ENCODE measurements at places on chromosomes 3 and 15. TPM values are rescaled to one million over a fixed set of nuclear protein-coding genes. Genes with fewer than 3 reads are reported as not detected.

Gene RHCG
- polyA plus RNA-seq: 3.1 TPM

DNA sequence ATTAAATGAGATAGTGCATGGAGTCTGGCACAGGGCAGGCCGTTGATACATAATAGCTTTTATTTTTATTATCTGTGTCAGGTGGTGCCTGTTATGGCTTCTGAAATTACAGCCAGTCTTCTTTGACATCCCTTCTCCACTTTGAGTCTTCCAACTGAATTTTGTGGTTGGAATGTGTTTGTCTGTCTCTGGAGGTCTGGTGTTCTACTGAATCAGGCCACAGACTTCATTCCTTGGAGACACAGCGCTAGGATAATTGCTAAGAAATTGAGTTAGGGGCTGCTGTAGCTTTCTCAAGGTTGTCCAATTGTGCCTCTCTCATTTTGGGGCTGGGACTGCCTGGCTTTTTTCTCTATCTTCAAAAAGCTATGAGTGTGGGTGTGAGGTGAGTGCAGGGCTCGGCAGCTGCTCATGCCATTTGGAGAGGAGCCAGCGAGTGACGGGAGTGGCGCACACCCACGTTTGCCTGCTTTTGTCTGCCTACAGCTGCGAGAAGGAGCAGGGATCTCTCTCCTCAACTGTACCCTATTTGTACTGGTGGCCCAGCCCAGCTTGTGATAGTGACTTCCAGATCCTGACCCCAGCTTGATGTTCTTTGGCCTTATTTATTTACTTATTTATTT, 49.8 kb upstream of the SYN2 start:
- DNase-seq: no peak

DNA sequence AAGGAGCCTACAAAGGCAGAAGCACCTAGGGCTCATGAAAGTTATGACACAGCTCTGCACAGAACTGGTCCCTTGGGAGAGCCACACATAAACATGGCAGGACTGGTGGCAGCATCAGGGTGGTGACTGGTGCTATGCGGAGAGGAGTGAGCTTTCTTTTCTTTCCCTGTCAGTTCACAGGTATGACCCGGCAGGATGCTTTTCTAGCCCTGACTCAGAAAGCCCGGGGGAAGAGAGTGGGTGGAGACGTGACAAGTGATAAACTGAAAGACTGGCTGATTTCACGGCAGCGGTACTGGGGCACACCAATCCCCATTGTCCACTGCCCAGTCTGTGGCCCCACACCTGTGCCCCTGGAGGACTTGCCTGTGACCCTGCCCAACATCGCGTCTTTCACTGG, 103.0 kb downstream of the LARS2 start:
- DNase-seq: no peak

DNA sequence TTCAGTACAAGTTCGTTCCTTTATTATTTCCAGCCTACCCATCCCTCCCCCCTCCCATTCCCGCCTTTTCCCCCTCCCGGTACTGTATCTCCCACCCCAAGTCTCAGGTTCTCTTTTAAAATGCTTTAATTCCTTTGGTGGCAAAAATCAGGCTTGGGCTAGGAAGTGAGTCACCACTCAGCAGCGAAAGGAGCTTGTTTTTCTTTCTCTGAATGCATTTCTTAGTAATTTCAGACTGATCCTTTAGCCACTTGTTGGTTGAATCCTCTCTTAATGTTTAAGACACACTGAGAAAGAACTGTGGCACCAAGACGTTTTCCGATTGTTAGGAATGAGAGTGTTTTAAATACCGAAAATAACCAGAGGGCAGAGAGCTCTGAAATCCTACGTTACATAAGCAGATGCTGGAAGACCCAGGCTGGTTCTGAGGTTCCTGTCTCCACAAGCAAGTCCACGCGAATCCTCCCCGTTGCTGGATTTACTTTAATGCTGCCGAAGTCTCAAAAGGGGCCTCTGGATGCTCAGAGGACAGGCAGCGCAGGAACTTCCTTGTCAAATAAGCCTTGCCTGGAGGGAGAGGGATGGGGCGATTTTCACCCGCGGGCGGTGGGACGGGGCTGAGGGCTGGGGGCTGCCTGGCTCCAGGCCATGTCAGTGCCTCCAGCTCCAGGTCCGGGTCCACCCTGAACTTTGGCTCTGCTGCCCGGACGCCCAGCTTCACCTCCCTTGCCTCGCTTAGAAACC, 854 bp upstream of the COL8A1 start:
- no peak for DNase-seq

- DNase-seq: no peak
Observed at GRCh38 chr3:46393011-46393410, 13.9 kb downstream of the CCR5AS start.

DNA sequence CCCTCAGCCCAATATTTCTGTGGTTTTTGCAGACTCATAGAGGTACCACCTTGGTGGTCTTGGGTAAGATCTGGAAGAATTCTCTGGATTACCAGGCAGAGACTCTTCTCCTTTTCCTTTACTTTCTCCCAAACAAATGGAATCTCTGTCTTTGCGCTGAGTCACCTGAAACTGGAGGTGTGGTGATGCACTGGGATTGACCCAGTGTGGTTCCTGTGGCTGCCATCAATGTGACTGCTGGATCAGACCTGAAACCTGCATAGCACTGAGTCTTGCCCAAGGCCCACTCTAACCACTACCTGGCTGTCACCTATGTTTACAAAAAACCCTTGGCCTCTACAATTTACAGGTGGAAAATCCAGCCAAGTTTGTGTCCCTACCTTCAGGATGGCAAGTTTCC, 295.3 kb downstream of the RBMS3 start:
- DNase-seq: no peak

- no peak for DNase-seq
Observed at GRCh38 chr3:128965818-128966217, 28.1 kb downstream of the CFAP92 start.

Gene PRR20G
- not detected for polyA plus RNA-seq

- no peak for DNase-seq
Observed at GRCh38 chr3:117955196-117955595, 1079.5 kb downstream of the IGSF11 start.

DNA sequence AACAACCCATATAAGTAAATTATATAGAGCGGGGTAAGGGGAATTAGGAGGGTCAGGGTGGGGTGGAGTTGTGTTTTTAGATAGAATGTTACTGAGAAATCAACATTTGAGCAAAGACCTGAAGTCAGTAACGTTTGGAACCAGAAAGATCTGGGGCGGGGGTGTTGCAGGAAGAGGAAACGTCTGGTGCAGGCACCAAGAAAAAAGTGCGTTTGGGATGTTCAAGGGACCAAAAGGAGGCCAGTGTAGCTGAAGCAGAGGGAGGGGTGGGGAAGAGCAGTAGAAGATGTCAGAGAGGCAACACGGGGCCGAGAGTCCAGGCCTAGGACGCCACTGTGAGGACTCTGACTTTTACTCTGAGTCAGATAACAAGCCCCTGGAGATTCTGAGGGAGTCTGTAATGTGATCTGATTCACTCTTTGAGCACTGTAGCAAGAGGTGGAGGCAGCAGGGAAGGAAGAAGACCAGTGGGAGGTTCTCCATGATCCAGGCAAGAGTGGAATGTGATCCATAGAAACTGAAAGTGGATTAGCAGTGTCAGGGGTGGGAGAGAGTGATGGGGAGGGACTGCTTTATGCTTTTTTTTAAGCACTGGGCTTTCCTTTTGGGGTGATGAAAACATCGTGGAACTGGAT, 179.3 kb upstream of the CHRM5 start:
- no peak for DNase-seq

Gene DCP1A
- polyA plus RNA-seq: 34.2 TPM

GRCh38 chr3:12286927-12287726, 1.7 kb upstream of the PPARG start:
- DNase-seq: peak; percentile 82

DNA sequence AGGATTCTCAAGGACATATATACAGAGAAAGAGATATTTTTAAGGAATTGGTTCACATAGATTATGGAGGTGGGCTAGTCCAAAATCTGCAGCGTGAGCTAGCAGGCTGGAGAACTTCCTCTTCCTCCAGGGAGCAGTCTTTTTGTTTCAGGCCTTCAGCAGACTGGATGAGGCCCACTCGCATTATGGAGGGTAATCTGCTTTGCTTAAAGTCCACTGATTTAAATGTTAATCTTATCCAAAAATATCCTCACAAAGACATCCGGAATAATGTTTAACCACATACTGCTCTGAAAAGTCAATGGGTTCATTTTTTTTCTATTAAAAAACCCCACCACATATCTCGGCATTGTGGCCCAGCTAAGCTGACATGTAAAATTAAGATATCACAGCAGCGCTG, 22.2 kb upstream of the NRROS start:
- no peak for DNase-seq

Gene C3orf49
- polyA plus RNA-seq: 0.96 TPM

Gene TCF12
- 148 TPM for polyA plus RNA-seq

DNA sequence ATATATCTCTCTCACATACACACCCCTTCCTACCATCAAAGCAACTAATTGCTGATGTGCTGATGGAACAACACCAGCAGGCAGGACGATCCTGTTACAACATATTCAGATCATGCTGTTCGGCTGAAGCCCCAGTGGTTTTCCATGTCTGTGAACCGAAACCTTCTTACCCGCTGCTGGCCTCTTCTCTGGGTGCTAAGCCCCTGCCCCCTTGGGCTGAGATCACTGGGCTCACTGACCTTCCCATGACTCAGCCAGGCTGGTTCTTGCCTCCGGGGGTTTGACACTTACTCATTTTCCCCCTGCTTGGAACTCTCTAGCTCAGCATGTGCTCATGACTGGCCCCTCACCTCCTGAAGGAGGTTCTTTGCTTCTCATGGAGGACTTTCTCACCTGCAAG, 122.0 kb upstream of the RGMA start:
- DNase-seq: no peak

Gene FBXW12
- polyA plus RNA-seq: 0.33 TPM

DNA sequence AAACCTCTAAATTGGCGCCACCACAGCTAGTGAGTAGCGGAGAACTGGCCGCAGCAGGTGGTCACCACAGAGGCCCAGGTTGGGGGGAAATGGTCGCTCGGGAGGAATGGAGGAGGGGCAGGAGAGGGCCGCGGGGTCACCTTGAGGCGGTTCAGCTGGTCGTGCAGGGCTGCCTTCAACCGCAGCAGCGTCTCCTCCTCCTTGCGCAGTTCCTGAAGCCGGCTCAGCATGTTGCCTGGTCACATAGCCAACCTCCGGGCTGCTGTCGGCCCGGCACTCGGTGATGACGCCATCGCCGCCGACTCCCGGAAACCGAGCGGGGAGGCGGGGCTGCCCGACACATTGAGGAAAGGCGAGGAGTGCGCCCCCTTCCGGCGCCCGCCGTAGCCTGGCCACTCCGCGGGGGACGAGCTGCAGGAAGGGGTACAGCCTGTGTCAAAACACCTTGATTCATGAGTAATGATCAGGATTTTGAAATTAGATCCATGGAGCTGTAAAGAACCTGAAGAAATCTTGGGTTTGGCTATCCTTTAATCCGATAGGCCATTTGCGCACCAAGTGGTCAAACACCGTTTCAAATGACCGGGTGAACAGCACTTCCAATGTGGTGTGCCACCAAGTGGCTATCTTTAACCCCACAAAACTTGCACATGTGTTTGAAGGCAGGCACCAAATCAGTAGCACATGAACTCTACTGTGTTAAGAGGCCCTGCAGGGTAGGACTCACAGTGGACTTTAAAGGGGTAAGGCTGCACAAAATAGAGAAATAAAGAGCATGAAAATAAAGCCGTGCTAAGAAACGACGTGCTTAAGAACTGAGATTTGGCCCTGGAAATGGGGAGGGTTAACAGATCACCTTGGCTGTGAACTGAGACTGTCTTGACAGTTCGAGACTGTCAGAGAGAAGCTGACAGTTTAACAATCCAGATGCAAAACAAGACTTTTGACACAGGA, at the start of gene SNAPC5:
Gene SNAPC5 (minus strand): TSS at position 261 of the 954 bp plus-strand sequence. CDS start 31 bp downstream, at position 230.
- peak; percentile 100 for DNase-seq

Gene HTR3E
- not detected for polyA plus RNA-seq

- DNase-seq: no peak
Observed at GRCh38 chr3:196996454-196997265, 28.0 kb upstream of the PIGZ start.

Gene PPARG
- 3.3 TPM for polyA plus RNA-seq

- no peak for DNase-seq
Observed at GRCh38 chr3:142098964-142099363, 50.4 kb downstream of the TFDP2 start.

DNA sequence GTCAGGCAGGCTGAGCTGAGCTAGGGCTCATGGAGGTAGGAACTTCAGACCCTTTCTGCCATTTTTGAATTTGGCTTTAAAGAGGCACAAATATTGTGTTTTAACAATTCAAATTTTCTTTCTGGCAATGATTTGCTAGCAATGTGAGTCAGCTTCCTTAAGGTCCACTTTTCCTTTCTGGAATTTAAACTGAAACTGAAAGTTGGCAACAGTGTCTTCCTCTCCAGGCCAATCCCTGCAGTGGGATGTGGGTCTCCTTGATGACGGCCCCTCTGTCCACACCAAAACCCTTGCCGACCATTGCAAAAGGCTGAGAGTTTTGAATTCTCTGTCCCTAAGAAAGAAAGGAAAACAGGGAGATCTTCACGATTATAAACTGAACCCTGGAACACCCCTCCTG, 27.1 kb downstream of the RPSA start:
- DNase-seq: no peak

Gene MITF
- polyA plus RNA-seq: 6.3 TPM

GRCh38 chr3:123705488-123706285, 120.8 kb upstream of the HACD2 start:
- no peak for DNase-seq

- DNase-seq: no peak
Observed at GRCh38 chr3:180875124-180875698, 37.3 kb upstream of the FXR1 start.

GRCh38 chr15:48520376-48521155, 124.9 kb downstream of the FBN1 start:
- peak; percentile 52 for DNase-seq

DNA sequence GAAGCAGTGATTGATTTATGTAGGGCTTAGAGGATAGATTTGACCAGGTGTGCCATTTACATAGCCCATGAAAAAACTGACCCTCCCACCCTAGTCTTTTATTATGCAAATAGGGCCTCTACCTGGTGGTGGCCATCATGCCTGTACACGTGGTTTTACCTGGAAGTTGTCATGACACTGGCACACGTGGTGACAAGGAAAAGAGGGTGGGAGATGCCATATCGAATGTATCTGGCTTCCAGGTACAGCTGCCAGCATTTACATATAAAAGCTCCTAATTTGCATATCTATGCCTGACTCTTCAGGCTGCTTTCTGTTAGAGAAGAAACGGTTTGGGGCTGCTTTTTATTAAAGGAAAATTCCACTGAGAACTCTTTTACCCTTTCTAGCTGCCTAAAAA, 35.0 kb upstream of the DNAJC13 start:
- no peak for DNase-seq

DNA sequence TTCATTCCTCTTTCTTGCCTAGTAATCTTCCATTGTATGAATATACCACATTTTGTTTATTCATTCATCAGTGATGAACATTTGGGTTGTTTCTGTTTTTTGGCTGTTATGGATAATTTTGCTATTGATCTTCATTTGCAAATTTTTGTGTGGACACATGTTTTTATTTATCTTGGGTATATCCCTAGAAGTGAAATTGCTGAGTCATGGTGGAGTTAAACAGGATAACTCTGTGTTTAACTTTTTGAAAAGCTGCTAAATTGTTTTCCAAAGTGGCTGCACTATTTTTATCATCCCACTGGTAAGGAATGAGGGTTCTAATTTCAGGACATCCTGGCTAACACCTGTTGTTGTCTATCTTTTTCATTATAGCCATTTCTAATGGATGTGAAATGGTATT, 74.6 kb upstream of the ARL6 start:
- DNase-seq: no peak

Measured in left lung (tissue), 14 donors.